ENCODE measurements at places on chromosomes 3 and 15.

DNA sequence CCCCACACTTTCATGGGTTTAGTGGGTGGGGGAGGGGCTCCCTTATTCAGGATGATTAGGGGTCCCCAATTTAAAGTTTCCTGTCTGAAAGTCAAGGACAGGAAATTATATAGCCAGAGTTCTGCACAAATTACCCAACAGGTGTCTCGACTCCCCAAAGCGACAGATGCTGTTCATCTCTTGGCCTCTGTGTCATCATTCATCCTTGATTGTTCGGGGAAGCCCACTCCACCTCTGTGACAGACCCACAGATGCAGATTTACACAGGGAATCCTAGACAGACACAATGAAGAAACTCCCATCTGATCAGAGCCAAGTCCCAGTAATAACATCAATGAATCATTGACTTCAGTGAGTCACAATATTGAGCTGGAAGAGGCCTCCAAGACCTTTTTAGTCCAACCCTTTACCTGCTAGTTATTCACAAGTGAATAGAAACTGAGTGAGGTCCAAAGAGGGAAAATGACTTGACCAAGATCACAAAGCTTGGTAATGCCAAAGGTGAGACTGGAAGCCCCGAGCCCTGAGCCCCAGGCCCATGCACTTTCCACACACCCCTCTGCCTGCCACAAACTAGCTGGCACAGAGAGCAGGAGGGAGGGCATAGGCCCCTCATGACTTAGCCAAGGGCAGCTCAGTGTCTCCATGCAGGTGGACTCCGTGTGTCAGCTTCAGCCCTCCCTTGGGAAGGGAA lies 7.9 kb upstream of the SRP14 start:
- DNase-seq = no peak

DNA sequence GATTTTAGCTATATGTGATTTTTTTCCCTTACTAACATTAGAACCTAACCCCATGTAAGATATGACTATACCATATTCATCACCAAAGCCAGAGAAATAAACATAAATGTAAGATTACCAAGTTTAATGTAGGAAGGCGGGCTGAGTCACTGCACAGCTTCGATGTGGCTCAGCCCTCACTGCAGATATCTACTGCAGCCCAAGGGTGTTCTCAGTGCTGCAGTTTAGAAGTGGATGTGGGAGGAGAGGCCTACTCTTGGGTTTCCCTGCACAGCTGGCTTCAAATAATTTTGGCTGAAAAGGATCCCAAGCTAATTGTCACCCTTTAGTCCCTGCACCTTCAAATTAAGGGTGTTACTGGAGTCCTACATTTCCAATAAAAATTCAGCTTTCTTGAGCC lies 9.3 kb downstream of the ARPP19 start:
- peak; percentile 12 for DNase-seq

GRCh38 chr3:127408684-127409420 lies 121.0 kb upstream of the PRR20G start:
- DNase-seq = no peak

DNA sequence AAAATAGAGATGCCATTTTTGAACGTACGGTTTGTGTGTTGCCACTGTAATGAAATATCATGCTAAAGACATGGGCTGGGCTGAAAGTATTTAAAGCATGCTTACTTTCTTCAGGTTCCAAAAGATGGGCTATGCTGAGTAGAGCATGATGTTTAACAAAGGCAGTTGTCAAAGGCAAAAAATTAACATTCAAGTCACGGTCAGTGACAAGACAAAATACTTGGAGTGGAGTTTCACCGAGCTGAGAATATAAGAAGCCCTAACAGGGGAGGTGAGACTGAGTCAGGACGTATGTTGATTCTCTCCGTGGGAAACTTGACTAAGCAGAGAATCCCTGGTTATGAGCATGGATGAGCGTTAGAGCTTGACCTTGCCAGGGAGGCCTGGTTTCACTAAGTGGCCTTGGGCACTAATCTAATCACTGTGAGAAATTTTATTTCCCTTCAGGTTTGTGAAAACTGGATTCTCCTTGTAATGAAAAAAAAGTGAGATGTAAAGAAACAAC lies 218.2 kb upstream of the ADAMTS9 start:
- no peak for DNase-seq

DNA sequence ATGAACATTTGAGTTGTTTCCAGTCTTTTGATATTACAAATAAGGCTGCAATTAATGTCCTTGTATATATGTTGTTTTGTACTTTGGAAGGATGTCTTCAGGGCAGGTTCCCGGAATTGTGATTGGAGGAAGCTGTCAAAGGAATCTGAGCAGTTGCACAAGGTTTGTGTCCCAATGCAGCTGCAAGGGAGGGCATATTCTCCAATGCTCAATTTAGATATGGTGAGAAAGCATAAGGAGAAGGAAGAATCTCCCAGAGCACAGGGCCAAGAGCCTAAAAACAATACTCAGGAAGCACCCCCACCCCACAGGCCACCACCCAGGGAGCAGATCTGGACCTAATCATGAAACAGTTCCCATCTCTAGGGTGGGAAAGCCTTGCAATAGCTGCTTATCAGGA lies 228.0 kb upstream of the LRRFIP2 start:
- no peak for DNase-seq
